ENCODE measurements at places on chromosomes 1 and 21.

DNA sequence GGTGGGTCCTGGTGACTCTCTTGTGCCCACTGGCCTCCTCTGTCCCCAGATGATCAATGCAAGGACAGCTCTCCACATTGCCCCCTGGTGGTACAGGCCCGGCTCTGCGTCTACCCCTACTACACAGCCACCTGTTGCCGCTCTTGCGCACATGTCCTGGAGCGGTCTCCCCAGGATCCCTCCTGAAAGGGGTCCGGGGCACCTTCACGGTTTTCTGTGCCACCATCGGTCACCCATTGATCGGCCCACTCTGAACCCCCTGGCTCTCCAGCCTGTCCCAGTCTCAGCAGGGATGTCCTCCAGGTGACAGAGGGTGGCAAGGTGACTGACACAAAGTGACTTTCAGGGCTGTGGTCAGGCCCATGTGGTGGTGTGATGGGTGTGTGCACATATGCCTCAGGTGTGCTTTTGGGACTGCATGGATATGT is 10.8 kb downstream of the ADAMTSL4 start:
- peak; percentile 80 for DNase-seq

DNA sequence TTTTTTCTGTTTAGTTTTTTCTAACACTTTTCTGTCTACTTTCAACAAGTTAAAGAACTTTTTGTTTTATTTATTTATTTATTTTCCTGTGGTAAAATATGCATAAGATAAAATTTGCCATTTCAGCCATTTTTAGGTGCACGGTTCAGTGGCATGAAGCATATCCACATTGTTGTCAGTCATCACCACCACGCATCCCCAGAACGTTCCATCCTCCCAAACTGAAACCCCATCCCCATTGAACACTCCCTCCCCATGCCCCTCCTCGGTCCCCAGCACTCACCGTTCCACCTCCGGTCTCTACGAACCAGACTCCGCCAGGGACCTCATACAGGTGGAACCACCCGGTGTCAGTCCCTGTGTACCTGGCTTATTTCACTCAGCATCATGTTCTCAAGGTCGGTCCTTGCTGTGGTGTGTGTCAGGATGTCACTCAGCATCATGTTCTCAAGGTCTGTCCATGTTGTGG is 118.1 kb downstream of the SIK1 start:
- no peak for DNase-seq

GRCh38 chr1:93839753-93840152 is 39.3 kb downstream of the DNTTIP2 start:
- peak; percentile 11 for DNase-seq

GRCh38 chr1:75243124-75243523 is 108.9 kb downstream of the LHX8 start:
- DNase-seq = no peak

- DNase-seq = no peak
These were observed 314.2 kb downstream of the RWDD3 start for GRCh38 chr1:95548211-95548610.

DNA sequence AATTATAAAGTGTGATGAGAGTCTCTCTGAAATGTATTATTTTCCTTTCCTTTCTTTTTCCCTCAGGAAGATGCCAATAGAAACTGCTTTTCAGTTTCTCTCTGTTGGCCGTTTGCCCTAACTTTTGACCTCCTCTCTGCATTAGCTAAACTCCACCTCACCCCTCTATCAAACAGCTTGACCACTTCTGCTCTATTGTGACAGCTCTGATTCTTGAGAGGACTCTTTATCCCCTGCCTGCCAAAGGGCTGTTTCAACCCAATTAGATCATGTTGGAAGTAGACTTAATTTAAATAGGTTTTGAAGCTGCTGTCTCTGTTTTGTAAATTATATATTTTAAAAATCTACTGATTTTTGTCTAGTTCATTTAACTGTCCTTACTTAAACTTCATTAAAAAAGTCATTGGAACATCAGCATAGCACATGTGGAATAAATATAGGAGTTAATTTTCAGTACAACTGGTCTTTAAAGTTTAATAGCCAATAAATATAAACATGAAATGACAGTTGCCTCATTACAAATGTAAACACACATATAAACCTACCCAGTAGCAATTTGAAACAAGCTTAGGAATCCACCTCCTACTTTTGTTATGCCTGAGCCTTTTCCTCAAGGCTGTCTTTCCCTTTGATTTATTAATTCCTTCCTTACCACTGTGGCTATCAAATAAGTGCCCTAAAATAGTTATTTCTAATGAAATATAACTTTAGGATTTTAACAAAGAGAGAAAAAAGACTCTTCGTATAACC is 152.0 kb downstream of the CHRM3 start:
- DNase-seq = no peak

GRCh38 chr1:177907000-177907399 is 62.9 kb downstream of the SEC16B start:
- no peak for DNase-seq

DNA sequence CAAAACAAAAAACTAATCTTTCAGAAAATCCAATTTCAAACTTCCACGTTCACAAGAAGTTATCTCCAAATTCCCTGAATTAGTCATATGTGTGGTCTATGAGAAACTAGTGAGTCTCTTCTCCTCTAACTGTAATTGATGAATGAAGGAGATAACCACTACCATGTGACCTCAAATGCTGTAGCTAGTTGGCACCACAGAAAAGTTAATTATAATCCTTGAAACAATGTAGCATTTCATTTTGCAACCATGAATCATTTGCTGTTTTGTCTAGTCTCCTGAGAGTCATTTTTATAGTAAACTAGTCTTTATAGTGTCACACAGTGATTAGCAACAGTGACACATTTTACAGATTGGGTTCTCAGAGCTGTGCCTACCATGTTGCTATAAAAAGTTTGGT is 287.5 kb downstream of the LRRIQ3 start:
- peak; percentile 2 for DNase-seq

Measured in activated CD4-positive, alpha-beta T cell treated with anti-CD3 and anti-CD28 coated beads, Interleukin-2, Interleukin-4, amounts not matched to agents 100 ng/mL and 50 ng/mL, durations not matched to agents 16 hours and 8 hours (primary cell).